ENCODE measurements at places on chromosomes 4 and X.

- DNase-seq = no peak
These were observed 155.0 kb downstream of the QDPR start for GRCh38 chr4:17356926-17357325.

DNA sequence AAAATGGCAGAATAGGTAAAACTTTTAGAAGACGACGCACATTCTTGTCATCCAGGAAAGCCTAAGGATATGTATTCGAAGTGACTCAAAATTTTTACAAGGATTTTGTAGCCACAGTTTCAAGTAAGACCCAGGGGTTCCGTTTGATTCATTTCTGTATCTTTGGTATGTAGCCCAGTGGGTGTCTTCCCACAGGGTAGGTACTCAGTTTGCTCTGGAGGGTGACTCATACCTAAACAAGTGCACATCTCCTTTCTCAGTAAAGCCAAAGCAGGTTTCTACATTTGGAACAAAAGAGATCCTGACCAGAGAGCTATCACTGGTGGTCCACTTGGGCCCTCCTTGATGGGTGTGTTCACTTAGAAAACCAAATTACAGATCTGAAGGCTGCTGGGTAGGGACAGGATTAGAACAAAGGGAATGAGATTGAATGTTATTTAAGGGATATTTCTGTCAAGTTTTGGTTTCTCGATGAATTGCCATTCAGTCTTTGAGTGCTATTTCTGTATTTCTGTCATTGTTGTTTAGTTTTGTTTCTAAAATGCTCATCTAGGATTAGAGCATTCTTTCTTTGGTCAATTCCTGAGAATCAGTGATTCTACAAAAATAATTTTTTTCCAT, 56.1 kb downstream of the PLS3 start:
- DNase-seq = no peak

DNA sequence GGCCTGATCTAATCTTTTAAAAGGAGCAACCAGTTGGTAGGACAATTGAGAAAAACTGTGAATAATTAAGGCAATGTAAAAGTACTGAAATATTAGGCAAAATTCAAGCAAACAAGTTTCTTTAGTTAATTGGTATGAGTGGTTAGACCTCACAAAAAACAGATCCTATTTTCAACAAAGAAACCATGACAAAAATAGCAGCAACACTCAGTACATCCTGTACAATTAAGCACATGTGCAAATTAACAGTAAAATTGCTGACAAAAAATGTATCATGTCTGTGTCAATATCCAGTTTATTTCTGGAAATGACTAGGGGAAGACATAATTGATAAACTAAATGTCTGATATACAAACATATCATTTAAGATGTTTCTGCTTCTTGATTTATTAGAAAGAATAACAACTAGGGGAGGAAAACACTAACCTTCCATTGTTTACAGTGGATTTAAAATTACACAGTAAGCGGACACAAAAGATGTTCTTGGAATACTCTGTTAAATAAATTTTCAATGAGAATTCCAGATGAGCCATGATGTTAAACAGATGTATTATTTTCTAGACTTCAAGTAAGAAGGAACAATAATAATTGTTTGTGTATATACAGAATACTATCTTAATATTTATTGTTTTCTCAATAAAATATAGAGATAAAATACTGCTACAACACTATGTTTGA, 638.9 kb downstream of the SPRY1 start:
- DNase-seq = no peak

- DNase-seq = no peak
These were observed 149.0 kb downstream of the MID1 start for GRCh38 chrX:10471418-10471817.

- DNase-seq = no peak
These were observed 233.9 kb downstream of the CHIC2 start for GRCh38 chr4:53830511-53830910.

- no peak for DNase-seq
These were observed 89.0 kb upstream of the SFRP2 start for GRCh38 chr4:153877898-153878297.

GRCh38 chr4:134328741-134329140, 127.2 kb upstream of the PABPC4L start:
- no peak for DNase-seq

DNA sequence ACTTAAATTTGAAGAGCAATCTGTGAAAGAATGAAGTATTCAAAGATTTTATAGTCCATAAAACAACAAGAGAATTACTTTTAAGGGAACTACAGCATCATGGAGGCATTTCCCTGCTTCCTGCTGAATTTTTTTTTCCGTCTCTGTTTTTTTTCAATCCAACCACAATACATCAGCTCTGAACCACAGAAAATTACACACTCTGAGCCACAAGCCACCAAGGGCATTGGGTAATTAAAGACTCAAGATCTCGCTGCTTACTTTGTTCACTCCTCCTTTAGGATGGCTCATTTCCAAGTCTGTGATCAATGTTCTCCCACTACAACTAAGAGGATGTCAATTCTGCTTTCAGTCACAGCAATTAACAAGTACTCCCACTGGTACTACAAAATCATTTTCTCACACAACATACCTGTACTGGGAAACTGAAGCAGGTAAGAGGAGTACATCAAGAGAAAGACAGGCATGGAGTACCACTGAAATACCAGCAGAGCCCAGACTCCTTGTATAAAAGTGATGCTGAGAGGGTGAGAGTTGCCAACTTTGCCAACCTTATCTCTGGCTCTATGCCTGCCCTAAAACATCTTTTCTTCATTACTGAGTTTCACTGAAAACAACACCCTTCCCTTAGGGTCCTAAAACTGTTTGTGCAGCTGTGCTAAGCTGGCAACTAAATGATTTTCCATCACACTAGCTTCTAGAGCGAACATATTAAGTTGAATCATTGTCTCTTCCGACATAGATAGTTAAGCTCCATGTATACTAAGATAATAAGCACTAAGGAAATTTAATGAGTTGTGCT, 105.8 kb upstream of the MAGEB18 start:
- no peak for DNase-seq

- no peak for DNase-seq
These were observed 13.6 kb downstream of the SLC25A6 start for GRCh38 chrX:1378306-1378759.

DNA sequence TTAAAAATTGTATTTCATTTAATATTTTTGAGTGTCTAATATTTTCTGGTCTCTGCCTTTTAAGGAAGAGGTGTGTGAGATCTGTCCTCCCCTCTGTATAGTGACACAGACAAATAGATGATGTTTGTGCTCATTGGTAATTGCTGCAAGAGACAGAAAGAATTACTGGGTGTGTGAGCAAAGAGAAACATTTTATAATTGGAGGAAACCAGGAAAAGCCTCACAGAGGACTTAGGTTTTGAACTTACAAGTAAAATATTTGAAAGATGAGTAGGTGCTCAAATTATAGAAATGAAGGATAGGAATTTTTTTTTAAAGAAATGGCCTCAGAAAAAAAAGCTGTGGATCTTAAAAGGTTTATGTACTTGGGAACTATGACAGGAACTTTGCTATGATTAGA, 149.8 kb downstream of the SPCS3 start:
- DNase-seq = no peak

DNA sequence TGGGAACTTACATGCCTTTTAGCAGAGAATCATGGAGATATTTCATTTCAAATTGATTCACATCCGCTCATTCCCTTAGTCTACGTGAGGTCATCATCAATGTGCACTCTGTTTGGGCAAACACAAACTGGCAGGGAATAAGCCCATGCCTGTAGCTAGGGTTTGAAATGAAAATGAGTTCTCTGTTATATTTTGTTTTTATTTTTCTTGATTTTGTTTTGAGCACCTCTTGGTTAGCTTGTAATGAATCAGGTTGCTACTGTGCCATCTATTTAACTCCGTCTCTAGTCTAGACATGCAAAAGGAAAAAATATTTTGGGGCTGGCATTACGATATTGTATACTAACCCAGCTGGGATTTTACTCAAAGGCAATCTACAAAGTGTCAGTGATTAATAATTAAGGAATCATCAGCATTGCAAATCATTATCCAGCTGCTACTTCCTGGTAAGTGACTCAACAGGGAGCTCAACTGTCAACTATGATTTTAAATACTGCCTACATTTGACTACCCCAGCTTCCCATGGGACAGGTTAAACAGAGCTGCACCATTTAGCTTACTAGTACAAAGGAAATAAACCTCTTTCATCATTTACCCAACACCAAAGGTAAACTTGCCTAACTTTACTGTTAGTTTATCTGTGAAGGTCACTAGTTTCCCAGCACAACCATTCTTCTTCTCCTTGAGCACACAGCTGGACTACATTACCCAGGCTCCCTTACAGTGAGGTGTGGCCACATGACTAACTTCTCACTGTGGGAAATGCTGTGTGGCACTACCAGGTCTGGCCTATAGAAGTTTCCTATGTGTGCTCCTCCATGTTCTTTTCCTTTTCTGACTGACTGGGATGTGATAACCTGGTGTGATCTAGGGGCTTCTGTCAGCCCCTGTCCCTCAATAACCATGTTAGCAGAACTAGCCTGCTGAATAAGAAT, 21.2 kb upstream of the TRPC5OS start:
- DNase-seq = no peak

GRCh38 chr4:78360466-78360865, 191.1 kb upstream of the ANXA3 start:
- DNase-seq = no peak

- no peak for DNase-seq
These were observed 24.6 kb upstream of the ARMCX4 start for GRCh38 chrX:101460669-101461068.

- DNase-seq = no peak
These were observed 1.4 kb downstream of the DDIT4L start for GRCh38 chr4:100188829-100189228.

DNA sequence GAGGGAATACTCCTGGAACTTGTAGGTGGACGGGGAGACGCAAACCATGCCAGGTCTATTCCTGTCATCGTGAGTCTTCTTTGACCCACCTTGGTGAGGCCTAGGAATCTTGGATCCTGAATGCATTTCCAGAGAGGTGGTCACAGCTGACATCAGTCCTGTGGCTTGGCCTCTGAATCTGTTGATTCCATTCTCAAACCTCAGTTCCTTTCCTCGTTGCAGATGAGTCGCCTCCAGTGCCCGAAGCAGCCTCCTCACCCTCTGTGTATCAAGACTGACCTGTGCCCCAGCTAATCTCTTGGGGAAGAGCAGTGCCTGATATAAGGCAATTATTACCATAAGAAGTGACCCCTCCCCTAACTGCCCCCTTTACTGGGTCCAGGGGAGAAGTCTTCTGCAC, 118.1 kb downstream of the SMIM20 start:
- no peak for DNase-seq

DNA sequence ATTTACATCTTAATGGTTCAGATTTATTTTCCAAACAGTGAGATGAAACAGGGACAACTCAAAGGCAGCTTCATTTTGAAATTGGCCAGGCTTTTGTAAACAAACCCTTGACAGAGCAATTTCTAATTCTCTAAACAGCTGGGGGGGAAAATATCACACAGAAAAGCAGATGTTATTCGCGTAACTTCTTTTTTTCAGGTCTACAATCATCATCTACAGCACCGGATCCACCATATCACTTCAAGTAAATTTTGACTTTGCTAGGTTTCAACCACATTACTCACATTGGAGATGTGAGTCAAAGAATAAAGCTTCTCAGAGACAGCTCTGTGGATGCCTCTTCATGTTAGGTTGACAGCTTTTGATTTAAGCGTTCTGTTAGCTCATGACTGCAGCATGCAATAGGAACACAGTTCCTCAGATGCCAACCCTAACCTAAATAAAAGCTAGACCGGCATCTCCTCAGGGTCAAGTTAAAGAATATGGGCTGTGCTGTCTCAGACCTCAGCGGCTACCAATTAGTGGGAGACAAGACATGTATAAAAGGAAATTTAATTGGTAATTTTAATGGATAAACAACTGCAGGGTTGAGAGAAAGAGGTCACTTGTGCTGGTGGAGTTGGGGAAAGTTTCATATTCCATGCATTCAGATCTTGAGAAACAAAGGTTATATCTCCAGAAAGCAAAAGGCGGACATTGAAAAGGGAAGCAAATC, 26.8 kb downstream of the AMELX start:
- no peak for DNase-seq

- DNase-seq = no peak
These were observed 110.8 kb upstream of the FAM9B start for GRCh38 chrX:9144701-9145241.

DNA sequence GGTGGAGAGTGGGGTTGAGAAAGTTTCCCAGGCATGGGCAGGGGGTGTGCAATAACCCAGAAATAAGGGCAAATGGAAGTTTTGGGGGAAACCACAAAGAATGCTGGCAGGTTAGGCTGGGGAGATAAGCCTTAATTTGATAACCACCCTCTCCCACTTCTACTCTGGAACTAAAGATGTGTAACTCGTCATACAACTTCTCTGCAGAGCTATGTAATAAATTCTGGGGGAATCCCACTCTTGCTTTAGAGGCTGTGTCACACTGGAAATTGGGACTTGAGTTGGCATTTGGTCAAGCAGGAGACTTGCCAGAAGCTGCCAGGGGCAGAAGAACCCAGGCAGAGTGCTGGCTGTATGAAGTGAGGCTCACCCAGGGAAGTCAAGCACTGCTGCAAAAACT, 170.9 kb upstream of the CPEB2 start:
- no peak for DNase-seq

- DNase-seq = no peak
These were observed 85.0 kb upstream of the TENT5D start for GRCh38 chrX:80335062-80335830.

DNA sequence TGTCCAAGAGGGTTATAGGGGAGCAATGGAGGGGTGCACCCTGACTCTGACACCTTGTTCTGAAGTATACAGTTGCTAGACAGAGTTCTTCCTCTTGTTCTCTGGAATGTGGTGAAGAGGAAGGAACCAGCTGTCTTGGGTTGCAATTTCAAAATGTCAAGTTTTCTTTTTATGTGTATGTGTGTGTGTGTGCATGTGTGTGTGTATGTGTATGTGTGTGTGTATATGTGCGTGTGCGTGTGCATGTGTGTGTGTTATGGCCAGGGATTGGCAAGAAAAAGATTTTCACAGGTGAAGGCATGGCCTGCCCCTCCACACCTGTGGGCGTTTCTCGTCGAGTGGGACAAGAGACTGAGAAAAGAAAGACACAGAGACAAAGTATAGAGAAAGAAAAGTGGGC, 81.6 kb upstream of the ADGRA3 start:
- DNase-seq = no peak

- no peak for DNase-seq
These were observed 162.1 kb downstream of the APBB2 start for GRCh38 chr4:41052287-41052686.

DNA sequence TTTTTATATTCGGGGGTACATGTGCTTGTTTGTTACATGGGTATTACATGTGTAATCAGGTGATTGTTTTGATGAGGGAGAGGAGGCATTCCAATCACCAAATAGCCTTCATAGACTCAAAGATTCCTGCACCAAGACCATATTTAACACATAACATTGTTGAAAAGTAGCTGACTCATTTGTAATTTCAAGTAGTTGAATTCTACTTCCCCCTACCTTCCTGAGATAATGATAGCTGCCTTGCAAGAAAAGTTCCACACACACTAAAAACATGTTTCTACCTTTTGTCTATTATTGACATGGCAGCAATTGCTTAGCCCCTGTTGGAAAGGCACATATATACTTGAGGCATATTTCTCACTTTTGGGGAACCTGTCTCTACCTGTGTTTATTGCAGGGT, 16.1 kb downstream of the PGAM4 start:
- no peak for DNase-seq

GRCh38 chr4:11487868-11488544, 59.3 kb upstream of the HS3ST1 start:
- no peak for DNase-seq
